ENCODE measurements at places on chromosomes 3 and 15.

- DNase-seq = peak; percentile 63
Observed at GRCh38 chr3:130480736-130481135, 36.2 kb upstream of the COL6A6 start.

DNA sequence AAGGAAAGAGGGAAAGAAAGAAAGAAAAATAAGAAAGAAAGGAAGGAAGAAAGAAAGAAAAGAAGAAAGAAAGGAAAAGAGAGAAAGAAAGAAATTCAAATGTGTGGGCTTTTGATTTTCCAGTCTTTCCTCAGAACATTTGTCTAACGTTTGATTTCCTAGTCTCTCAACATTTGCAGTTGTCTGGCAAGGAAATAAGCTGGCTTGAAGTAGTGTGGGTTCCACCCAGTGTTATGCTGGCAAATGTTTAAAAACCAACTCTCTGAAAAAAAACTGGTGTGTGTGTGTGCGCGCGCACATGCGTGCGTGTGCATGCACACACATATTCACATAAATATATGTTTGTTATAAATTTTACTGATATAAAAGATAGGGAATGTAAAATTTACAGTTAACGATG, 54.6 kb upstream of the C3orf49 start:
- no peak for DNase-seq

DNA sequence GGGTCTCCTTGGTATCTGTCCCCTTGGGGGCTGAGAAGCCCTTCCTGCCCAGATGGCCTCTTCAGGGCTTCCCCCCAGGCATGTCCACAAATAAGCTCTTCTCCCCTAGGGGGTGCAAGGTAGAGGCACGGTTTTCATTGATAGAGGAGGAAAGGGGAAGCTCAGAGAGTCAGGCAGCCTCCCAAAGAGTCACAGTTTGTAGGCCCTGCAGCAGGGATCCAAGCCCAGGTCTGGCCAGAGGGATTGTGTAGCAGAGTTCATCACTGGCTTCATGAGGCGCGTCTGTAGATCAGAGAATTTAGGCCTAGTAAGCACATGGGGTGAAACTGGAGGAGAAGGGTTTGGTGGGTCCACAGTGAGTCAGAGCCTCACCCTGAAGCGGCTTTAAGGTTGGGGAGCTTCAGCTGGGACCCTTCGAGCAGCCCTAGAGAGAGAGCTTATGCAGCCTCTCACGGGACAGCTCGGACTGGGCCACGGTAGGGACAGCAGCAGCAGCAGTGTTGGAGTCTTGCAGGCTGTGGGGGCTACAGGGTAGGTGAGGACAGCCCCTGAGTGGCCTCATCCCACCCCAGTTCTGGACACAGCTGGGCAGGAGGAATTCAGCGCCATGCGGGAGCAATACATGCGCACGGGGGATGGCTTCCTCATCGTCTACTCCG, 37.5 kb upstream of the ESYT3 start:
- no peak for DNase-seq

DNA sequence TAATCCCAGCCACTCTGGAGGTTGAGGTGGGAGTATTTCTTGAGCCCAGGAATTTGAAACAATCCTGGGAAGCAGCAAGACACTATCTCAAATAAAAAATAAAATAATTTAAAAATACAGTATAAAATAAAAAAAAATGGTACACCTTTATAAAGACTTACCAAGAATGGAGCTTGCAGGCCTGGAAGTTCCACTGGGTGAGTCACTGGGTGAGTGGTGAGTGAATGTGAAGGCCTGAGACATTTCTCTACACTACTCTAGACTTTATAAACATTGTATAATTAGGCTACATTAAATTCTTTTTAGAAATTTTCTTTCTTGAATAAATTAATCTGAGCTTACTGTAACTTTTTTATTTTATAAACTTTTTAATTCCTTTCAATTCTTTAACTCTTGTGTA, 609.1 kb upstream of the BCHE start:
- DNase-seq = no peak

DNA sequence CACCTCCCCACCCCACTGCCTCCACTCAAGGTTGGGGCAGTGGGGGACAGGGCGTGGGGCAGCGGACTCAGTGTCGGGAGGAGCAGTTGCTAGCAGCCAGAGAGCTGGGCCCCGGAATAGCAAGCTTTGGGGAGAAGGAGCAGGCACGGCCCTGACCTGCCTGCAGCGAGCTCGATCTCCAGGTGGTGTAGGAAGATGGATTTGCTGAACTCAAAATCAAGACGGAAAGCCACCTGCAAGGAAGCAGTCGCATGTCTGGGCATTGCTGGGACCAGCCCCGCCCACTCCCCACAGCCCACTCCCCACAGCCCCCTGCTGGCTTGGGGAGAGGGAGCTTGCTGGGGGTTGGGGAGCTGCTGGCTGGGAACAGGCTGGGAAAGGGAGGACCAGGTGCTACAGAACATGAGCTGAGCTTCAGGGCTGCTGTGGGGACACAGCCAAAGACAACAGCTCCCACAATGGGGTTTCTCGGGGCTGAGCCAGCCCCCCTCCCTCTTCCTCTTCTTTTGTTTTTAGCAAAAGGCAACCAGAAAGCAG, 38.0 kb downstream of the FEM1B start:
- no peak for DNase-seq

GRCh38 chr3:48232734-48233133, 8.2 kb upstream of the ZNF589 start:
- DNase-seq = peak; percentile 89

DNA sequence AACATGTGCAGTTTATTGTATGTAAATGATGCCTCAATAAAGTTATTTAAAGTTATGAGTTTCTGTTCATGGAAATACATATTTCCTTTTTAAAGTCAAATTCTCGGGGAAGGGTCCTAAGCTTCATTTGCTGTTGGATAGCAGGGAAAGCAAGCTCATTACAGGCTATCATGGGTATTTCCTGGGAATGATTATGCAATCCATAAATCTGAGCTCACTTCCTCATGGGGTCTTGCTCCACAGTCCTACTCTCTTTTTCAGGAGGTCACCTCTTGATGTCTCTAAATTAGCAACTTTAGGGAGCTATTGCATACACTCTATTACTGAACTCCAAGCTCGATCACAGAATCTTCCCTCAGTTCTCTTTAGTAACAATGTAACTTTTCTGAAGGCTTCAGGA, 69.9 kb upstream of the TP63 start:
- peak; percentile 7 for DNase-seq
